RKO (cell line): ENCODE measurements at places on chromosomes 5 and 9.
A peak's percentile ranks its signal among the peaks of the same experiment; 100 is the strongest.

- DNase-seq: no peak
Observed at GRCh38 chr9:98861781-98862504, 54.5 kb downstream of the GALNT12 start.

DNA sequence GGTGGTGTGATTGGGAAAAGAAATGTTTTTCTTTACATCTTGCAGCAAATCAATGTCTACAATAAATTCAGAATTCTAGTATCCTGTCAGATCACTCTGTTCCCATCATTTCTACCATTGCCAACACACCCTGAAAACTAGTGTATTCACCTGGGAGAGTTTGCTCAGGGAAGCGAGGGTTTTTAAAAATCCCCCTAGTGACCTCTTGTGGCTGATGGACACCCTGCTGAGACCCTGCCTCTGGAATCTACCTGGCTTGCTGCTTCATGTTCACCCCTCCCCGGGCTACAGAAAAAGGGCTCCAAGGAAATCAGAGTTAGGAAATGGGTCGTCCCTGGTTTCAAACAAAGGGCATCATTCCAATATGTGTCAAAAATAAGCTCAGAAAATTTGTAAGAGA, 21.4 kb upstream of the ALDOB start:
- DNase-seq: no peak

GRCh38 chr5:90703932-90704331, 145.3 kb downstream of the ADGRV1 start:
- no peak for DNase-seq

GRCh38 chr5:90644132-90644531, 85.5 kb downstream of the ADGRV1 start:
- DNase-seq: no peak

- DNase-seq: peak; percentile 30
Observed at GRCh38 chr9:17472126-17472525, 106.7 kb upstream of the SH3GL2 start.

DNA sequence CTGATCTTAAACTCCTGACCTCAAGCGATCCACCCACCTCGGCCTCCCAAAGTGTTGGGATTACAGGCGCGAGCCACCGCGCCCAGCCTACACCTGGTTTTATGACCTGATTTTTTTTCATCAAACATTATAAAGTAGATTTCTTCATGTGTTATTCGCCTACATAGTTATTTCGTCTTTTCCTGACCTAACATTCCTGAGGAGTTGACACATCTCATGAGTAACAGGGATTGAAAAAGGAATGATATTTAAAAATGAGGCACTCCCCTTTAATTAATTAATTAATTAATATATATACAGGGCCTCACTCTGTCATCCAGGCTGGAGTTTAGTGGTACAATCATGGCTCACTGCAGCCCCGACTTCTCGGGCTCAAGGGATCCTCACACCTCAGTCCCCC, 20.2 kb upstream of the MTMR12 start:
- no peak for DNase-seq

- no peak for DNase-seq
Observed at GRCh38 chr5:113896789-113897188, 383.3 kb downstream of the YTHDC2 start.

DNA sequence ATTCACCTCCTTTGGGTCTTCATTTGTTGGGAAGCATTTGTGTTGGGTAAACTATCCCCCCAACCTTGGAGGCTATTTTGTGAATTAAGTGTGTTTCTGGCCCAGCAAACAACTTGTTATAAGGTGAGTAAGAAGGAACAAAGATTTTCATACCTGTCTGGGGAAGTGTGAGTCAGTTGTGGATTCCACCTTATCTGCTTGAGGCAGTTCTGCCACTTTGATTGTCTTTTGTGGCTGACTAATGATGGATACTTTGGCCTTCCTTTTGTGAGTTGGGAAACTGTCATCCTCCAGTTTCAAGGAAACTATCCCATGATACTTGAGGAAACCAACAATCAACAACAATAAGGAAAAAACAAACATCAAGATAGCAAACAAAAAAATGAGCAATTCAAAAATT, 24.6 kb upstream of the CER1 start:
- DNase-seq: no peak

DNA sequence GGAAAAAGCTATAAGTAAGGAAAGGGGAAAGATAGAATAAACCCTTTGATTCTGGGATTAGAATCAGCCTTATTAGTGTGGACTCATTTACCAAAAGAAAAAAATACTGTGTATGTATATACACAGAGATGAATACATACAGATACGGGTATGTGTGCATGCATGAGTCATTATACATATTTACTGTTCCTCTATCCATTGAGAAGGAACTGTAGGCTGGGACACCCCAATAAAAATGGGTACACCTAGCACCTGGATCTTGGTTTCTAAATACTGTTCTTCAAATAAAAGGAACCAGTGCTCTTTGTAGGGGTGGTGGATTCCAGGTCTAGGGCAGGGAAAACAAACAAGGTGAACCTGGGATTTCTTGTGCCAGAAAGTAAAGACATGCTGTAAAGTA, 48.3 kb downstream of the WHRN start:
- peak; percentile 21 for DNase-seq

DNA sequence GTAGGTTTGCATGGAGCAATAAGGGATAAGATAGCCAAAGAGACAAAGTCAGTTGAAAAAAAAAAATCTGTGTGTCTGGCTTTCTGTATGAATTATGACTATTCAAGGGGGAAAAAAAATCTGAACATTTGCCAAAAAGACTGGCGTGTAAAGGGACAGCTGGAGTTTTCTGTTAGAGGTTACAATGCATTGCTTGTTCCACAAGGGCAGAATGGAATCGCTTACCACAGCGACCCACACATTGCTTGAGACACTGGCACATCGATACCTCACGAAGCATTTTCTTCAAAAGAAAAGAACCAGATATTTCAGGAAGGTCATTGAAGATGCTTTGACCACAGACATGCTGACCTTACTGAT, 327.8 kb downstream of the TMEM167A start:
- no peak for DNase-seq

GRCh38 chr9:98375138-98375726, 119.8 kb upstream of the TBC1D2 start:
- peak; percentile 63 for DNase-seq

DNA sequence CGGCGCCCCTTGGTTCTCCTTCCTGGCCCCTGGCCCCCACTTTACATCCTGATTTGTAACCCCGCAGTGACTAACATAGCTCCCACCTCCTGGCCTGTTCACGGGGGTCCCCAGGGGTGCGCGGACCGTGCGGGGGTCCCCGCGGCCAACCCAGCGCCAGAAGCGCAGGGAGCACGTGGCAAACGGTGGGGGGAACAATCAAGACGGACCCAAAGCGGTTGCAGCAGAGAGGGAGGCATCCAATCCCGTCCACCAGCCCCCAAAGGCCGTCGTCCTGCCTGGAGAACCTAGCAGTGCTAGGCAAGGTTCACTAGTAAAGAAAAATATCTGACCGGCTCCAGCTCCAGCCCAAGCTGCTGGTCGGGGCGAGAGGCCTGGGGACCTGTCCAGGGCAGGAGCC, 201.5 kb downstream of the AUH start:
- DNase-seq: no peak

GRCh38 chr9:14400658-14400995, 86.7 kb upstream of the NFIB start:
- DNase-seq: peak; percentile 37

DNA sequence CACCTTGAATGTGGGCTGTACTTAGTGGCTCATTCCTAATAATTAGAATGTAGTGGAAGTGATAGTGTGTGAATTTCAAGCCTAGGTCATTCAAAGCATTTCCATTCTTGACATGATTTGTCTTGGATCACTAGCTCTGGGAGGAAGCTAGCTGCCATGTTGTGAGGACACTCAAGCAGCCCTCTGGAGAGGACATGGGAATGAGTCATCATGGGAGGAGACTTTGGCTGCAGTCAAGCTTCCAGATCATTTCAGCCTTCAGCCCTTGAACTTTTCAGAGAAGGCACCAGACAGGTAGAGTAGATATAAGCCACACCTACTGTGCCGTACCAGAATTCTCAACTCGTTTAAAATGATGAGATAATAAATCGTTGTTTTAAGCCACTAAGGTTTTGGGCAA, 506.9 kb downstream of the ZNF608 start:
- no peak for DNase-seq

GRCh38 chr5:95913663-95914062, 48.0 kb downstream of the ELL2 start:
- DNase-seq: no peak

- no peak for DNase-seq
Observed at GRCh38 chr5:14655146-14655741, 9.3 kb upstream of the OTULIN start.

DNA sequence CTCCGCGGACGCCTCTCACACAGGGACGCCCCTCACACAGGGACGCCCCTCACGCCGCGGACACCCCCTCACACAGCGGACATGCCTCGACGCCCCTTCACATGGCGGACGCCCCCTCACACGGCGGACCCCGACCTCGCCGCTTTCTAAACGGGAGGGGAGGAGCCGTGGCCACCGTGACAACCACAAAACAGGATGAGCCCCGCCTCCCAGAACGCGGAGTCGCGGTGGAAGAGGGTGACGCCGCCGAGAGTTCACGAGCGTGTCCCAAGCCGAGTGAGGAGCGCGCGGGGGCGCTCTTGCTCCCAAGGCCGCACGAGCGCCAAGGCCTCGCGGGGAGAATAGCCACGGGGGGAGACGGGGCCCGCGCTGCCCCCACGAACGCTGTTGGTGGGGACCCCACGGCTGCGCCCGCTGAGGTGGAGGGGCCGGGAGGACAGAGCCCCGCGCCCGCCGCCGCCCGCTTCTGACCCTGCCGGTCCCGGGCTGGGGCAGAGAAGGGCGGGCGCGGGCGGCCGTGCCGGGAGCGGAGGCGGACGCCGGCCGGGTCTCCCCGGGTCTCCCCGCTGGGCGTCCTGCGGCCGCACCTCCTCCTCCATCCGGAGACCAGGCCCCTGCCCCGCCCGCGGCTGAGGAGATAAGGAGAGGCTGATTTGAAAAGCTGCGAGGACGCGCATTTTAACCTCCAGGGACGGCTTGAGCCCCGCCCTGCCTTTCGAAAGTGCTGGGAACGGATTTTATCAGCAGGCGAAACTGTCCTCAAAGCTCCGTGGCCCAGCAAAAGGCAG, 3.9 kb upstream of the NKD2 start:
- DNase-seq: peak; percentile 16

GRCh38 chr9:18384066-18384465, 89.9 kb upstream of the ADAMTSL1 start:
- no peak for DNase-seq

DNA sequence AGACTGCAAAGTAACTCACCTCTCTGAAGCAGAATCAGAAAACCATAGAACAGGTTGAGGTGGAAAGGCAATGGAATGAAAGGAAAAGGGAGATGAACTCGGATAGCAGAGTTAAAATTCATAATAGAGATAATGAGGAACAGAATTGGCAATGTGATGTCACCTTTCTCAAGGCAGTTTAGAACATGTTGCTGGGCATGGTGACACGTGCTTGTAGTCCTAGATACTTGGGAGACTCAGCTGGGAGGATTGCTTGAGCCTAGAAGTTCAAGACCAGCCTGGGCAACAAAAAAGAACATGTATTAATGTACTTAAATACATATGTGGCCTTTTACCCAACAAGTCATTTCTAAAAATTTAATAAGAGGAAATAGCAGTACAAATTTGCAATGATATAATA, 81.6 kb upstream of the MIER3 start:
- DNase-seq: no peak

DNA sequence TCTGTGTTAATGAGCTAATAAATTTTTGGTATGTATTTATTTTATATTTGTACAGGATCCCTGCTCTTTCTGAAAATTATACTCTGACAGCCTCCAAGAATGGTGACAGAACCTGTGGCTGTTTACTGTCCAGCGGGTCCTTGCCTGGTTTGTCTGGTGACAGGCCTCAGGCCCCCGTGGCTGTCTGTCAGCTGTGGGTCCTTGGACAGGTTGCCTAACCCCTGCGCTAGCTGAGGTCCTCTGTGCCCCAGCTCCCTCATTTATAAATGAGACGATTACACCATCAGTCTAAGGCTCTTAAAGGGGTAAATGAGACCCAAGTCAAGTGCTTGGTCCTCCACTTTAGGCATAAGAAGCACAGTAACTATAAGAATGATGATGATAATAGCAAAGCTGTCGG, 125.1 kb upstream of the COL5A1 start:
- no peak for DNase-seq

GRCh38 chr5:74667396-74667795, 17.6 kb upstream of the HEXB start:
- no peak for DNase-seq

DNA sequence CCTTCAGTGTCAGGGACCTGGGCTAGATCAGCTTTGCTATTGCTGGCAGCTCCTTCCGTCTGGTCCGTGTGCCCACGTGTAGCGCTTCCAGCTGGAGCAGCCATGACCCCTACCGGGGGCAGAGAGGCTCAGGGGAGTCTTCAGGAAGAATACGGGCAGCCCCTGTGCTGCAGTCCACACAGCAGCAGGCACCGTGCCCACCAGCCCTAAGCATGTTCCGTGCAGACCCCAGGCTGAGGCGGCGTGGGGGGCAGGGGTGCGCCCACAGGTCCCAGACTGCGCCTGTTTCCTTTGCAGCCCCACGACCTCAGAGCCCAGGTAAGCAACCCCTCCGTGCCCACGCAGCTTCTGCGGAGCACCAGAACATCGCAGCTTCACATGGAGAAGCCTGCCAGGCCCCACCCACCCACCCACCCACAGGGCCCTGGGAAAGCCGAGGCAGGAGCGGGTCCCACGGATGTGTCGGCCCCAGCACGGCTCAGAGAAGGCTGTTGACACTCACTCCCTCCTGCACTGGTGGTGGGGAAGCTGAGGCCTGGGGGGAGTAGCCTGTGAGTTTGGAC, 83.1 kb downstream of the KCNT1 start:
- no peak for DNase-seq

DNA sequence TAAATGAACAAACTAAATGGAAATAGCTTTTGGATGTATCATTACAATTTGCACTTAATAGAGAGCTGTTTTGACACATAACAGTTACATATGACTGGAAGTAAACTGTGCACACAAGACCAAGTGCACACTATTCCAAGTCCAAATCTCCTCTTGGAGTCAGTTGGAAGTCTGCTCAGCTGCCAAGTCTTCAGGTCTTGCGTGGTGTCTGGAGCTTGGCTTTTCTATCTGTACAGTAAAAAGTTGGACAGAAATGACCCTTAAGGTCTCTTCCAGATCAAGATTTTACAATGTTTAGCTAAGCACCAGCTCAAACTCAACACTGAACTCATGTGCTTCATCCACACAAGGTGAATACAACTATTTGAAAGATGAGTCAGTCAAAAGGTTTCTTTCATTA, 456.9 kb downstream of the RASEF start:
- DNase-seq: no peak

- no peak for DNase-seq
Observed at GRCh38 chr5:145975001-145975360, 38.6 kb downstream of the SH3RF2 start.
